ENCODE measurements at places on chromosomes 5 and 9. TPM values are rescaled to one million over a fixed set of nuclear protein-coding genes. Genes with fewer than 3 reads are reported as not detected.

Gene FSD1L
- total RNA-seq: 6.0 TPM

Gene ADAMTS12
- total RNA-seq: 49.7 TPM

Gene IL5
- total RNA-seq: not detected

Gene TRIM7
- 1.2 TPM for total RNA-seq

Gene CDX1
- total RNA-seq: 0.91 TPM

Gene FOXD4
- total RNA-seq: 0.13 TPM

Gene JAKMIP2
- 0.13 TPM for total RNA-seq

Gene TTF1
- total RNA-seq: 8.0 TPM

Gene SHISAL2B
- not detected for total RNA-seq

Gene PCDHB11
- 0.69 TPM for total RNA-seq

Gene PIP5KL1
- total RNA-seq: 1.4 TPM

Gene PPP2R2B
- 0.66 TPM for total RNA-seq

Gene DBH
- not detected for total RNA-seq

Gene SPINK7
- total RNA-seq: not detected

Gene RNF44
- total RNA-seq: 2.9 TPM

Gene AQP7
- not detected for total RNA-seq

Gene C9orf153
- 0.98 TPM for total RNA-seq

Gene ENTPD2
- not detected for total RNA-seq

Gene TSSK1B
- 0.46 TPM for total RNA-seq

Gene FRMD3
- 2.6 TPM for total RNA-seq

Gene FIBCD1
- total RNA-seq: 10.7 TPM

Gene SYNPO
- total RNA-seq: 62.4 TPM

Gene SPATA31A3
- not detected for total RNA-seq

Gene TERT
- not detected for total RNA-seq

Gene NUTM2F
- total RNA-seq: not detected

Gene BTNL3
- not detected for total RNA-seq

Gene PHF24
- 0.10 TPM for total RNA-seq

Gene CATSPER3
- 0.10 TPM for total RNA-seq

Gene ELP1
- total RNA-seq: 47.6 TPM

Gene F2RL2
- total RNA-seq: 34.1 TPM

Gene TEX48
- total RNA-seq: not detected

Gene S1PR3
- 9.9 TPM for total RNA-seq

Gene LRRC8A
- total RNA-seq: 76.5 TPM

Gene KCNN2
- 0.17 TPM for total RNA-seq

Gene GPR151
- total RNA-seq: not detected

Gene MAMDC4
- 6.5 TPM for total RNA-seq

Gene SEMA4D
- total RNA-seq: 0.78 TPM

Gene EIF4E1B
- not detected for total RNA-seq

Gene ALDH1A1
- 2.8 TPM for total RNA-seq

Gene IPO11
- 32.4 TPM for total RNA-seq

Gene SNCB
- total RNA-seq: not detected

Gene RBM22
- 17.6 TPM for total RNA-seq

Gene PAEP
- not detected for total RNA-seq

Gene SUB1
- total RNA-seq: 74.0 TPM

Gene HCN1
- total RNA-seq: 0.03 TPM

Gene PLCXD3
- 1.7 TPM for total RNA-seq

Gene PCDHA3
- 0.20 TPM for total RNA-seq

Gene IFNA6
- total RNA-seq: not detected

Gene AFAP1L1
- total RNA-seq: 14.9 TPM

Gene SLC23A1
- not detected for total RNA-seq

Gene PKD2L2
- not detected for total RNA-seq

Gene CLIC3
- total RNA-seq: 2.9 TPM

Gene KIF12
- not detected for total RNA-seq

Gene BTNL8
- total RNA-seq: not detected

Gene RANBP3L
- total RNA-seq: 0.07 TPM

Gene SLC31A2
- 8.6 TPM for total RNA-seq

Gene ZMAT2
- 40.7 TPM for total RNA-seq
